M059J (cell line): ENCODE measurements at places on chromosomes 6 and 20. TPM values are rescaled to one million over a fixed set of nuclear protein-coding genes. Genes with fewer than 3 reads are reported as not detected.
A peak's percentile ranks its signal among the peaks of the same experiment; 100 is the strongest.

- DNase-seq, result no peak
Observed at GRCh38 chr6:20134613-20135012, 77.7 kb downstream of the MBOAT1 start.

DNA sequence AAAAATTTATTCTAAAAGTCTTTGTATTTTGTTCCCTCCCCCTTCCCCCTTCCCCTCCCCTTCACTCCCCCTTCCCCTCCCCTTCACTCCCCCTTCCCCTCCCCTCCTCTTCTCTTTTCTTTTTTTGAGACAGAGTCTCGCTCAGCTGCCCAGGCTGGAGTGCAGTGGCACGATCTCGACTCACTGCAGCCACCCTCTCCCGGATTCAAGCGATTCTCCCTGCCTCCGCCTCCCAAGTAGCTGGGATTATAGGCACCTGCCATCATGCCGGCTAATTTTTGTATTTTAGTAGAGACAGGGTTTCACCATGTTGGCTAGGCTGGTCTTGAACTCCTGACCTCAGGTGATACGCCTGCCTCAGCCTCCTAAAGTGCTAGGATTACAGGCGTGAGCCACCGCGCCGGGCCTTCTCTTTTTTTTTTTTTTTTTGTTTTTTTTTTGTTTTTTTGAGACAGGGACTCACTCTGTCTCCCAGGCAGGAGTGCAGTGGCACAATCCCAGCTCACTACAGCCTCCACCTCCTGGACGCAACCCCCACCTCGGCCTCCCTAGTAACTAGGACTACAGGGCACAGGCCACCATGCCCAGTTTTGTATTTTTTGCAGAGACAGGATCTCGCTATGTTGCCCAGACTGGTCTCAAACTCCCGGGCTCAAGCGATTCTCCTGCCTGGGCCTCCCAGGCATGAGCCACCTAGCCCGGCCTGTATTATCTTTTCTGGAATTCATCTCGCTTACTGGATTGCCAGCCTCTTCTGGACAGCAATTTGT, 1.1 kb upstream of the AFG1L start:
- no peak for DNase-seq

DNA sequence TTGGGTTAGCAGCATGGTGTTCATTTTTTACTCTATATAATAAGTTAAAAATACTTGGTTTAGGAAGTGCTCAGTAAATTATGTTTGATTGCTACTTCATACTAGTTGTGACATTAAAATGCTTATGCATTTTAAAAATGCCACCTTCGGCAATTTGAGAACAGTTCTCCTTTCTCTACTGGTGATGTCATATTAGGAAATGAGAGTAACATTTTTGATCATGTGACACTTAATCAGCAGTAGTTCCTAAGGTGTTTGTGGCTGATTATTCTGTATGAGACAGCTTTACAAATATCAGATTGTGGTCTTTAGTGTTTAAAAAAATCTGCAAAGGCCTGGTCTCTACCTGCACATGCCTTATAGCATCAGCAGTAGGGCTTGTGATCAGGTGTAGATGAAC, 4.4 kb downstream of the GZF1 start:
- DNase-seq, result peak; percentile 29

DNA sequence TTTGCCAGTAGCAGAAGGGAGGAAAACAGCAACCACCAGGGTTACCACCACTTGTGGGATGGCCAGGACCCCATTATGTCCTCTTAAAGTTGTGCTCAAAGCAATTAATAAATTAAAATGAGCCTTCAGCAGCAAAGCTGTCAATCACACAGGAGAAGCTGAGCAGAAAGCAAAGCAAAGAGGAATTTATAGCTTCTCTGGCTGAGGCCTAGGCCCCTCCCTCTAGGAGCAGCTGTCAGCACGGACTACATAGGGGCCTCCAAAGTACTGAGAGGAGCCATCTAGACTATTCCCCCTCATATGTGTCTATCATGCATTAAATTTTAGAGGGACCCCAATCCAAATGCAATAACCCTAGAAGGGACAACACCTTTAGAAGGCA, 6.4 kb downstream of the CCND3 start:
- no peak for DNase-seq

DNA sequence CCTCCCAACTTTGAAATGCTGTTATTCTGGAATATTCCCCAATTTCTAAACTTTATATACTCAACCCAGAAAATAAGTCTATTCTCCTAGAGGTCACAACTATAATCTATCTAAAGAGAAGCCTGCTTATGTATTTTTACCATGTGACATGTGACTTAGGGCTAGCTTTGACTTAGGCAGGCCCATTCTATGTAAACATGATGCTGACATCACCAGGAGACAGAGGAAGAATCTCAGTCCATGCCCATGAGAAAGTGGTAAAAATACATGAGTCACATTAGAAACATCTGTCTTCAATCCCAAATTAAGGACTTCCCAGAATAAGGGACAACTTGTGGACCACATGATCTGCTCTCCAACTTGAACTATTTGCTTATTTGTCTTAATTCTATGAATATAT, 113.6 kb upstream of the ID4 start:
- DNase-seq, result peak; percentile 85

The FAM209B gene
- total RNA-seq, result not detected in 2 replicates

The EDN1 gene
- 12.5 and 16.4 TPM in 2 replicates for total RNA-seq
